ENCODE measurements at places on chromosomes 5 and 9. TPM values are rescaled to one million over a fixed set of nuclear protein-coding genes. Genes with fewer than 3 reads are reported as not detected.

Gene CTSV
- 0.74 TPM for total RNA-seq

Gene ISCA1
- 74.7 TPM for total RNA-seq

Gene RORB
- 49.9 TPM for total RNA-seq

Gene SUSD3
- total RNA-seq = 0.25 TPM

Gene NOXA1
- total RNA-seq = 2.0 TPM

Gene PAM
- total RNA-seq = 66.6 TPM

Gene TTLL11
- 13.3 TPM for total RNA-seq

Gene FST
- 0.74 TPM for total RNA-seq

Gene SLCO4C1
- 0.49 TPM for total RNA-seq

Gene STK10
- 4.4 TPM for total RNA-seq

Gene TIMD4
- total RNA-seq = not detected

Gene SREK1IP1
- 22.9 TPM for total RNA-seq

Gene C1QTNF3
- total RNA-seq = 12.5 TPM

Gene SLC34A3
- total RNA-seq = not detected

Gene SPIN1
- total RNA-seq = 256 TPM

Gene SLC6A7
- total RNA-seq = 1.5 TPM

Gene AK3
- total RNA-seq = 31.5 TPM

Gene RASGRF2
- total RNA-seq = 7.9 TPM

Gene SLC46A2
- total RNA-seq = not detected

Gene FOXD4
- total RNA-seq = 0.74 TPM

Gene PAPPA
- under 0.01 TPM for total RNA-seq
